ENCODE measurements at places on chromosomes 5 and 9.

GRCh38 chr5:172859966-172860365 is 25.9 kb downstream of the ERGIC1 start:
- DNase-seq: no peak

GRCh38 chr9:83056911-83057310 is 6.0 kb downstream of the RASEF start:
- DNase-seq: no peak

- DNase-seq: no peak
These were observed 30.5 kb downstream of the ST8SIA4 start for GRCh38 chr5:100872408-100873190.

DNA sequence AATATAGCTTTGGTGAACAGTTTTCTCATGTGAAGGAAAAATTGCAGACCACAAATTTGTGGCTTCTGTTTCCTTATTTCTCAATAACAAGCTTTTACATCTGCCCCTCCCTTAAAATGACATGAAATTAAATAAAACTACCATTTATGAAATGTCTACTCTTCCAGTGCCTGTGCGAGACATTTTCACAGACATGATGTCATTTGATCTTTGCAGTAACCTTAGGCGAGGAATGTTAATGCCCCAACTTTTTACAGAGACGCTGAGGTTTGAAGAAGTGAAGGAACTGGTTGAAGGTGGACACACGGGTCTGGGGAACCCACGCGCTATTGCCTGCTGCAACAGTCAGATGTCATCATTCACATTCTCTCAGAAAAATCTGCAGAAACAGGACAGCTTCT is 61.5 kb downstream of the OSTF1 start:
- no peak for DNase-seq

- no peak for DNase-seq
These were observed 6.7 kb downstream of the PITX1 start for GRCh38 chr5:135027266-135027696.

DNA sequence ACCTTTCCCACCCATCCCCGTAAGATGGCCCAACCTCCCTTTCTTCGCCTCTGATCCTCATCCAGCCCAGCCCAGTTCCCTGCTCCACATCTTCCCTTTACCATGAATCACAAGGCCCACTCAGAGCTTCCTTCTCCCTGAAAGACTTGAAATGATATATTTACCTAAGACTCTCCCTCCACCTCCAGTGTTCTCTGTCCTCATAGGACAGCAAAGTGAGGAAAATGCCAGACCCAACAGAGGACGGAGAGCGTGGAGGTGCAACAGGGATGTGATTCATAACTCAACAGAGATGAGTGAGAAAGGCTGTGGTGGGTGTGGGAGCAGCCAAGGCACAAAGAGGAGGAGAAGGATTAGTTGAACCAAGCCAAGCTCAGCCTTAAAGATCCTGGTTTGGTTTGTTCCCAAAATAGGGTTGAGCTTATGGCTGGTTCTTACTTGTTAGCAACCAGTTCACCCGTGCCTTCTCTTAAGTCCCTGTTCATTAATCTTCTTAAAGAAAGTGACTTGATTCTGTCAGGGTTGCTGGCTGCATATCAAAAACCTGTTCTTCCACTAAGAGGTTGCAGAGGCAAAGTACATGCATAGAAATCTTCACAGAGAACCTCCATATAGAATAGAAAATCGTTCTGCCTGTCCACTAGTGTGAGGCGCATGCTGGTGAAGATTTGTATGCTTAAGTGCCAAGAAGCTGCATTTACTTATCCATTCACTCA is 183.2 kb downstream of the ACTL7B start:
- no peak for DNase-seq

DNA sequence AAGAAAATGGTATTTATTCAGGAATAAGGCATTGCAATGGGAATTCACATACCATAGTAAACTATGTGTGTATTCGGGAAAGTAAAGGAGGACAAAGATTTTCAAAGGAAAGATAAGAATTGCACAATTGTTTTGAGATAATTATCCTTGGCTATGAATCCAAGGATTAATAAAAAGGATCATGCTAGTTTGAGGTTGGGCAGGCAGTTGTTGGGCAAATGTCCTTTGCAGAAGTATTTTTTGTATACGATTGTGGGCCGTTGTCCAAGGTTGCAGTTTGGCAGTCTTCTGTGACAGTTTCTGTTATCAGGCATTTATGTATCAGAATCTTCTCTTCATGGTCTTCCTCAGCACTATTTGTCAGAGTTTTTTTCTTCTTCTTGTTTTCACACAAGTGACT is 10.6 kb upstream of the UBAP2 start:
- DNase-seq: no peak

DNA sequence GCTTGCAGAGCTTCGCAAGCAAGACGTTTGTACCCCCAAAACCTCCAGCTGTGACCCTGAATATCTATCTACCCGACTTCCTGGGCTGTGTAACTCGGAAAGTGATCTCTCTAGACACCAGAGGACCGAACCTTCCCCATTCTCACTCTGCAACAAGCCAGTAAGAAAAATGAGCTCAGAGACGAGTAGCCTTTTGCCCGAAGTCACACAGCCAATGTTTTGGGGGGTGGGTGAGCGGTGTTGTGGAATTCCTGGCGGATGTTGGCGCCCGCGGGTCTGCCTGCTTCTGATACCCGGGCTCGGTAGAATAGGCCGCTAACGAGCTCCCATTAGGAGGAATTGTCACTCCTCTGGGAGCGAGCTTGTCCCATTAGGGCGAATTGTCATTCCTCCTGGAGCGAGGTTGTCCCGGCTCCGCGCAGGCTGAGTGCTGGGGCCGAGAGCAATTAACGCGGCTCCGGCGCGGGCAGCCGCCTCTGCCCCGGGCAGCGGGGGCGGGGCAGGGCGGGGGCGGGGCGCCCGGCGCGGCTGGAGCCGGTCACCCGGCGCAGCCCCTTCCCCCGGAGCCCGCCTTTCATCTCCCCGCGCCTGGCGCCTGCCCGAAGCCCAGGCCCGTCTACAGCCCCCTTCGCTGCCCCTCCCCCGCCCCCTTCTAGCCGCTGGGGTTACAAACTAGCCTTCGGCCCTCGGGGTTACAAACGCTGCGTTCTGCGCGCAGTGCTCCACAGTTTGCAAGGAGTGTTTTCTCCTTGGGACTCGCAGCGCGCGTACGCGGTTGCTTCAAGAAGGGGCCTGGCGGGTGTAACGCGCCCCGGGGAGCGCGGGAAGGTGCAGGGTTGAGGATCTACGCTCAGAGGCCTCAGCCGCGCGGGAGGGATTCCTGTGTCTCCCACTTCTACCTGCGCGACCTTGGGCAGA is 3.5 kb upstream of the MSX2 start:
- DNase-seq: no peak
